ENCODE measurements at places on chromosomes 4 and X. TPM values are rescaled to one million over a fixed set of nuclear protein-coding genes. Genes with fewer than 3 reads are reported as not detected.

DNA sequence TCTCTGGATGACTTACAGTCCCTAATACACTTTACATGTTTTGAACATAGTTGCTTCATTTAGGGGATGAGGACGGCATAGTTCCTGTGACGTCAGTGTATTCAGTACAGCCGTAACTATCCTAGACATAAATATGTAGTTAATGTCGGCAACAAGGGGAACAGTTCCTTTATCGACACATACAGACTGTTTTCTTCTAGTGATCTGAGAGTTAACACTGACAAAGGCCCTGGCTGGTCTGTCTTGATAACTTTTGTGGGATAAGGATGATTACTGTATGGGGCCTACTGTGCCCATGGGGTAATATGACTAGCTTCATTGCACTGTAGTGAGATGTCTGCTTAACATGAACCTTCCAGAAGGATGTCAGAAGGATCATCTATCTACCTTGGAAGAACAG, 131.2 kb downstream of the ZNF518B start:
- DNase-seq = no peak

GRCh38 chr4:7323872-7324650, 110.7 kb downstream of the PSAPL1 start:
- DNase-seq = peak; percentile 85

KLHL4 gene
- 1.2 TPM for total RNA-seq

NXF3 gene
- 0.36 TPM for total RNA-seq

- DNase-seq = no peak
These were observed 414.9 kb upstream of the PITX2 start for GRCh38 chr4:111037591-111038360.

- DNase-seq = no peak
These were observed 56.5 kb downstream of the FBXL5 start for GRCh38 chr4:15598644-15599043.

RIPPLY1 gene
- total RNA-seq = not detected

DNA sequence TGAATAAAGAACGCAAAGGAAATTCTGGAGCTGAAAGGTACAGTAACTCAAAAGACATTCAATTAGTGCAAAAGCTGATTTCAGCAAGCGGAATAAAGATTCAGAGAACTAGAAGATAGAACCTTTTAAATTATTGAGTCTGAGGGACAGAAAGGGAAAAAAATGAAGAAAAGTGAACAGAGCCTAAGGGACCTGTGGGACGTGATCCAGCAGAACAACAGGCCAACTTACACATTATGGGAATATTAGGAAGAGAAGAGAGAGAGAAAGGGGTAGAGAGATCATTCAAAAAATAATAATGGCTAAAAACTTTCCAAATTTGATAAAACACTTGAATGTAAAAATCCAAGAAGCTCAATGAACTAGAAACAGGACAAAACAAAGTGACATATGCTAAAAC, 17.5 kb upstream of the GPRASP2 start:
- no peak for DNase-seq

PDGFC gene
- 147 TPM for total RNA-seq

AMOT gene
- 3.2 TPM for total RNA-seq

GAGE12H gene
- total RNA-seq = not detected

GRCh38 chr4:75065909-75066308, 133.0 kb downstream of the PARM1 start:
- DNase-seq = no peak

GRCh38 chr4:65943076-65943475, 272.8 kb upstream of the EPHA5 start:
- no peak for DNase-seq

PLS3 gene
- total RNA-seq = 358 TPM

DNA sequence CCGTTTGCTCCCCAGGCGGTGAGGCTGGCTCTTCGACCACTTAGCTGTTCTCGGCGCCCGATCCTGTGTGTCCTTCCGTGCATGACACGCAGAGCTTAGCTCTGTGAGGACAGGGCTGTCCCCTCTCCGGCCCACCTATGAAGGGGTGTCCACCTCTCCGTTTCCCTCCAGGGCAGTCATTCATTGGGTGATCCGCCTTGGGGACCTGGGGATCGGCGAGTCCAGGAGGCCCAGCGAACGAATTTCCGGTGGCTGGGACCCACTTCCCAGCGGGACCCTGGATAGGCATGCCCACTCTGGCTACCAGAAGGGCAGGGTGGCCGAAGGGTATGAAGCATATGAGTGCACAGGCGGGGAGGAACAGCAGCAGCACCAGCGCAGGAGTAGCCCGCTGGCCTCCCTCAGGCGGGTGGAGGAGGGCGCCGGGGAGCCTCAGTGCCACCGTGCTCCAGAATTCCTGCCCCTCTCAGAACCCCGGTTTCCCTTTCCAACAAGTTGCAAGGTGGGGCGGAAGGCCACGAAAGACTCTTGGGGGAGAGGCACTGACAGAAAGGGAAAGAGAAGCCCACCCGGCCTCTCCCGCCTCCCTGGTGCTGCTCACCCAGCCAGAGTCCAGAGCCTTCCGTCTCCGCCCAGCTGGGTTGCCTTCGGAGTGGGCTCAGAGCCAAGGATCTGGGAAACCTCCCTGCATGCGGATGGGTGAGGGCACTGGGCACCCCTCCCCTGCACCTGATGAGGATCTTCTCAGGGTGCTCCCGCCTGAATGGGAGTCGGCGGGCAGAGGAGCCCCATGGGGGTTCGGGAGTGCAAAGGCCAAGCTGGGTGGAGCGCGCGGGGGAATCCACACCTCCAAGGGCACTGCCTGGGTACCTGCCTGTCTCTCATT, 8.6 kb downstream of the HMX1 start:
- DNase-seq = no peak

GABRB1 gene
- total RNA-seq = not detected

- no peak for DNase-seq
These were observed 1508.9 kb downstream of the STIM2 start for GRCh38 chr4:28369499-28369898.

APLN gene
- 0.72 TPM for total RNA-seq

DNA sequence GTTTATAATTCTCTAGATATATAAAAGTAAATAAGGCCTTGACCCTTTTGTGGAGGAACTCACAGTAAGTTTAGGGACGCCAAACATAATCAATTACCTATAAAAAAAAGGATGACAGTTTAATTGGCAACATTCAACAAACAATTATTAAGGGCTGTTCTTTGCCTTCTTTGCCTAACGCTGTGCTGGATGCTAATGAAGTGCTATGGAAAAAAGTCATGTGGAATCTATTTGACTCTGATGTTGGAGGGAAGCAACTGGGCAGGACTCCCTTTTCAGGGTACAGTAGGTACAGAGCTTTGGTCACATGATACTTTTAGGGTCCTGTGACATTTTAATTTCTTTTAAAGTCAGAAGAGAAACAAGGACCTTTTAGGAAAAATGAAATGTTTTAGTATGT, 91.1 kb downstream of the PCDH7 start:
- DNase-seq = no peak

INPP4B gene
- 15.6 TPM for total RNA-seq

GRCh38 chr4:72448231-72448630, 120.8 kb downstream of the ADAMTS3 start:
- DNase-seq = no peak

HERC5 gene
- total RNA-seq = 0.88 TPM

DNA sequence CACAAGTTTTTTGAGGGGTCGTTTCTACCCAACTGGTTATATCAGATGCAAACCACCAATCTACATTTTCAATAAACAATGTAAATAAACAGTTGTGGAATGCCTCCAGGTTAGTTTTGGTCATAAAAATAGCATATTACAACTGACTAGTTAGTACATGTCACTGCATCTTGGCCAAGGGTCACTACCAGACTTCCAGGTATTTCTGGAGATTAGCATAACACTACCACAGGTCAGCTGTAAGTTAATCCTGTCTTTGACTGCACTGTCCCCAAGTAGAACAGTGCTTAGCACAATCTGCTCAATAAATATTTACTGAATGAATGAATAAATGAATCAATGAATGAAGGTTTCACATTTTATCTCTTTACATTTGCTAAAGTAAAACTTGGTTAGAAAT, 64.4 kb downstream of the TBC1D19 start:
- no peak for DNase-seq

HS6ST2 gene
- total RNA-seq = not detected

GRCh38 chr4:10670321-10670720, 14.2 kb downstream of the CLNK start:
- DNase-seq = no peak

GRCh38 chrX:68829582-68830418, 979 bp downstream of the EFNB1 start:
- DNase-seq = peak; percentile 89

GRCh38 chr4:139631791-139632190, 33.8 kb upstream of the MGST2 start:
- no peak for DNase-seq

DNA sequence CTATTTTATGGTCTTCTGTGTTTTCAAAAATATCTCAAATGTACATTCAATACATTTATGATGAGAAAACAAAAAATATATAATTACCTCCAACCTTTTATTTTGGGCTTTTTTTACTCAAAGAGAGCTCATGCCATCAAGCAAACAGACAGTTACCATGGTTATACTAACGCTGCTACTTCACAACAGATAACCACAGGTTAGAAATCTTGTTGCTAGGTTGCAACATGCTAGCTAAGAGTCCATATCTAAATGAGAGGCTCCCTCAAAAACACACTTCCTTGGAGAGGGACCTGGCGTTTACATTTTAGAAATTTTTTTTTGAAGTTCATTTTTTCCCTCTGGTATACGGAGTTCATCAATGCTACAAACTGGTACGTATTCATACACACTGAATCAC, 44.3 kb downstream of the TBC1D9 start:
- no peak for DNase-seq

DNA sequence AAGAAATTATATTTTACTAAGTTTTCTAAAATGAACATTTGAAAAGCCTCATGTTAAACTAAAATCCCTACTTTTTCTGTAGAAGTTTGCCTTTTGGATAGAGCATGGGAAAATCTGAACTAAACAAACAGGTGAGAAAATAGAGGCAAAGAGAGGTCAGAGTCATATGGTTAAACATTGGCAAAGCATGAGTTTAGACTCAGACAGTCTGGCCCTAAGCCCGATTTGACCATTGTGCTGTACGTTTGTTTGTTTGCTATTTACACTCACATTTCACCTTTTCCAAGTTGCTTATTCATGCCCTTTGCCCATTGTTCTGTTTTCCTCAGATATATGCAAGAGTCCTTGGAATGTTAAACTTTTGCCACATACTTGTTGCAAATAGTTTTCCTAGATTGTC, 85.4 kb downstream of the TIGD2 start:
- DNase-seq = no peak

DNA sequence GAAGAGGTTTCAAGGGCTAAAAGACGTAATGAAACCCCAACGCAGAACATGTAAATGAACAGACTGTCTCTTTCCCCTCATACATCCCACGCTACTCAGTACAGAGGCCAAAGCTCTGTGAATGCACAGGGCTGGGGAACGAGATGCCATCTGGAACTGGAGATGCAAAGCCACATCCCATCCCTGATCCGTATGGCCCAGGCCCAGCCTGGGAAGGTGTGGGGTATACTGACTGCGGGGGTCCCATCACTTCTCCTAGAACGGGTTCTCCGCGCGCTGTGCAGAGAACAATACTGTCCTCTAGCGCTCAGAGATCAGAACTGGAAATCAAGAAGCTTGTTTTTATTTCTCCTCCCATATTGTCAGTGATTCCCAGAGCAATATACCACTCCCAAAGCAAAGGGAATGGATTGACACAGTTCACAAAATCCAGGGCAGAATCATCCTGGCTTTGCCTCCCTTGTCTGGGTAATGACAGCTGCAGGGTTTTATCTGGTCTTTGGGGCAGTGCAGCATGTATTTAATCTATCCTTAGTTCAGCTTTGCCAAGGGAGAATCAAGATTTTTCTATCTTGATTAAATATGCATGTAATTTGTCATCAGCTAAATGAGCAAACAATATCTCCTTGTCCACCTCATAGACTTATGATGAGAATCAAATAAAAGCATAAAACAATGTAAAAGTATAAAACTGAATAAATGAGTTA, 47.3 kb upstream of the TLR3 start:
- peak; percentile 90 for DNase-seq

GRCh38 chr4:123345935-123346300, 50.7 kb upstream of the SPRY1 start:
- no peak for DNase-seq

OGT gene
- total RNA-seq = 215 TPM

BMP3 gene
- total RNA-seq = not detected

GLOD5 gene
- total RNA-seq = not detected

GRCh38 chr4:149983401-149983800, 94.8 kb upstream of the DCLK2 start:
- no peak for DNase-seq

DNA sequence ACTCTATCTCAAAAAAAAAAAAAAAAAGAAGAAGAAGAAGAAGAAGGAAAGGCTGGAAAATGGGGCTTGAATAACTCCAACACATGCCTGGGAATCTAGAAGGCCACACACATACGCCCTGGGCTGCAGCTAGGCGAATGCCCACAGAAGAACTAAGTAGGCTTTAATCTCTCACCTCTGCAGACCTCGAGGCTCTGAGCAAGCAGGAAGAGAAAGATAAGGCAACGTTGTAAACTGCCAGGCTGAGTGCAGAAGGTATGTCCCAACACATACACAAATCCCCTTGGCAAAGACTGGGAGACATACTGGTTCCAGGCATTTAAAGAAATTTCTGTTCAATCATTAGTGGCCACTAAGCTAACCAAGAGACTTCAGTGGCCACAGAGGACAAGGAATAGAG, 18.4 kb downstream of the SLC38A5 start:
- no peak for DNase-seq

Data from osteoblast (primary cell).